Daoy (cell line): ENCODE measurements at places on chromosomes 11 and 22. TPM values are rescaled to one million over a fixed set of nuclear protein-coding genes. Genes with fewer than 3 reads are reported as not detected.

DNA sequence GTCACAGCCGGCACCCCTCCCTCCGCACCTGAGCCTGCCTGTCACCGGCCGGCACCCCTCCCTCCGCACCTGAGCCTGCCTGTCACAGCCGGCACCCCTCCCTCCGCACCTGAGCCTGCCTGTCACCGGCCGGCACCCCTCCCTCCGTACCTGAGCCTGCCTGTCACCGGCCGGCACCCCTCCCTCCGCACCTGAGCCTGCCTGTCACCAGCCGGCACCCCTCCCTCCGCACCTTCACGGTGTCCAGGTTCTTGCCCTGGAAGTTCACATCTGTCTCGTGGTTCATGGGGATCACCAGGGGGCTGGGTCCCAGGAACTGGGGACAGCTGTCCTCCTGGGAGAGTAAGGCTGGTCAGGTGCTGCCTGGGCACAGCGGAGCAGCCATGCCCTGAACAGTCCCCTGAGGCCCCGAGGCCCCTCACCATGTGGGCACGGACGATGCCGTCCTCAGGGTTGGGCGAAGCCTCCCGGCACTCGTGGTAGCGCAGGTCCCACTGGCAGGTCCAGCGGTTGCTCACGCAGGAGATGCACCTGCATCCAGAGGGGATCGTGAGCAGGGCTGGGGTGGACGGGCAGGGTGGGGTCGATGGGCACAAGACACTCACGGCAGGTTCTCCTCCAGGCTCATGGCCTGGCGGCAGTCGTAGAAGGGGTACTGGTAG lies 15.5 kb upstream of the MAPK11 start:
- DNase-seq = no peak

DNA sequence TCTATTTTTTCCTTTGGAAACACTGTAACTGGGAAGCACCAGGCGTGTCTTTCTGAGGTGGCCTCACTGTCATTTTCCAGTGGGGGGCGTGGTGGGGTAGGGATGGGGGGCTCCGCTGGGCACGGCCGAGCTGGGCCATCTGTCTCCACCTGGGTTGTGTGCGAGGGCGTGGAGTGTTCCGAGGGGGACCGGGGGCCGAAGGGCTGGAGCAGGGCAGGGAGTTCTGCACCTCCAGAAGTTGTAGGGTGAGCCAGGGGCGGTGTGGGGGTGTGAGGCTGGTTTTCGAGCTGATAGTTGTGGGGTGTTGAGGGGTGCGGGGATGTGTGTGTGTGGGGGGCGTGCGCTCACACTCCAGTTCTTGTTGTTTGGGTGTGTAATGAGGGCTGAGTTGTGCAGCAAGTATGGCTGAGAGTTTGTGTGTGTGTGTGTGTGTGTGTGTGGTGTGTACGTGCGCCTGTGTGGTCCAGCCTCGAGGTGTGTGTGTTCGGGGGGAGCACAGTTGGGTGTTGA lies 10.8 kb downstream of the YPEL4 start:
- DNase-seq = no peak

DNA sequence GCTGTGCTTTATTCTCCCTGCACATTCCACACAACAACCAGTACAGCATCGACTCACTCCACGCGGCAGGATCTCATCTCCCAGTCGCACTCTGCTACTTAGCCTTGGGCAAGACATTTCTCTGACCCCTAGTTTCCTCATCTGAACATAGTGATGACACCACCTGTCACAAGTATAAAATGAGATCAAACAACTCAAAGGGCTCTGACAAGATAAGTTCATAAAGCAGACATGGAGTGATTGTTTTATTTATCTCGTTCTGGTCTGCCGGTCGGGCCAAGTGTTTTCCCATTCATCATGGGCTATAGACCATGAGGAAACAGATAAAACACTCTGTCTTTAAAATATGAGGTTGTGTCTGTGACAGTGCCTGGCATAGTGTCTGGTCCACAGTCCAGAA lies 35.0 kb downstream of the DSCAML1 start:
- DNase-seq = no peak

DNA sequence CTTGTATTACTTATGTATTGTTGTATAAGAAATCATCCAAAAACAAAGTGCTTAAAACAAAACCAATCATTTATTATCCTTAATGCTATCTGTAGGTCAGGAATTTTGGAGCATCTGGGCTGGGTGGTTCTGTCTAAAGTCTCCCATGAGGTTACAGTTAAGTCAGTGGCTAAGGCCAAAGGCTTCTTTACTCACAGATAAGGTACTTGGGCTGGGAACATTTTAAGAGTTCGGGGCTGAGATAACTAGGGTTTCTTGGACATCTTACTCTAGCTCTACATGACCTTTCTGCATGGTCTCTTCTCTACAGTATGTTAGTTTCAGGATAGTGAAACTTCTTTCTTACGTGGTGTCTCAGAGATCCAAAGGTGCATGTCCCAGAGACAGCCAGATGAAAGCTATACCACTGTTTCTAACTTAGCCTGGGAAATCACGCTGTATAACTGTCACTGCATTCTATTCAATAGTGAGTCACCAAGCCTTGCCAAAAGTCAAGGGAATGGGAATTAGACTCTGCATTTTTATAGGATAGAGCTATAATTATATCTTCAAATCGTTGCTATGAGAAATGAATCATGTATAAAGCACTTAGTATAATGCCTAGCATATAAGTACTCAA lies 29.6 kb downstream of the SOX6 start:
- no peak for DNase-seq

GRCh38 chr11:62472063-62472884 lies 53.4 kb downstream of the SCGB1A1 start:
- DNase-seq = peak; percentile 86

DNA sequence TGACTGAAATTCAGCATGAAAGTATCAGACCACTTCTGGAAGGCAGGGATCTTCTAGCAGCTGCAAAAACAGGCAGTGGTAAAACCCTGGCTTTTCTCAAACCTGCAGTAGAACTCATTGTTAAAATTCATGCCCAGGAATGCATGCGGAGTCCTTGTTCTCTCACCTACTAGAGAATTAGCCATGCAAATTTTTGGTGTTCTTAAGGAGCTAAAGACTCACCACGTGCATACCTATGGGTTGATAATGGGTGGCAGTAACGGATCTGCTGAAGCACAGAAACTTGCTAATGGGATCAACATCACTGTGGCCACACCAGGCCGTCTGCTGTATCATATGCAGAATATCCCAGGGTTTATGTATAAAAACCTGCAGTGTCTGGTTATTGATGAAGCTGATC lies 19.1 kb downstream of the ZBTB44 start:
- DNase-seq = no peak

GRCh38 chr22:49765951-49766350 lies 61.7 kb downstream of the BRD1 start:
- no peak for DNase-seq

GRCh38 chr11:111402411-111402810 lies 23.3 kb upstream of the POU2AF1 start:
- no peak for DNase-seq

DNA sequence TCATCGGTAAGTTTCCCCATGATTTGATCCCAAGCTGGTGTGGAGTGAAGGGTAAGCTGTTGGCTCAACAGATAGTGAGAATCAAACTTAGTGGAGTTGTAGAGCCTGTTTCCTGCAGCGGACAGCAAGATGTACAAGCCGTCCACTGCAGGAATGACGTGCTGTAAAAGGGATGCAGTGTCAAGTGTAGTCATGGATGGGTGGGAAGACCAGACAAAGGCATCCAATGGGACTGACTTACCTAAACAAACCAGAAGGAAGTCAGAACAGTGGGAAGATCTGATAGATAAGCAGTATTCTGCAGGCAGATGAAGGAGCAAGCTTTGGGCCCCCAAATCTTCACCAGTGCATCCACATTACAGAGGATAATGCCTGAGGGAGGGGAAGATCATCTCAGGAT lies 8.8 kb downstream of the ZBTB16 start:
- DNase-seq = no peak

DNA sequence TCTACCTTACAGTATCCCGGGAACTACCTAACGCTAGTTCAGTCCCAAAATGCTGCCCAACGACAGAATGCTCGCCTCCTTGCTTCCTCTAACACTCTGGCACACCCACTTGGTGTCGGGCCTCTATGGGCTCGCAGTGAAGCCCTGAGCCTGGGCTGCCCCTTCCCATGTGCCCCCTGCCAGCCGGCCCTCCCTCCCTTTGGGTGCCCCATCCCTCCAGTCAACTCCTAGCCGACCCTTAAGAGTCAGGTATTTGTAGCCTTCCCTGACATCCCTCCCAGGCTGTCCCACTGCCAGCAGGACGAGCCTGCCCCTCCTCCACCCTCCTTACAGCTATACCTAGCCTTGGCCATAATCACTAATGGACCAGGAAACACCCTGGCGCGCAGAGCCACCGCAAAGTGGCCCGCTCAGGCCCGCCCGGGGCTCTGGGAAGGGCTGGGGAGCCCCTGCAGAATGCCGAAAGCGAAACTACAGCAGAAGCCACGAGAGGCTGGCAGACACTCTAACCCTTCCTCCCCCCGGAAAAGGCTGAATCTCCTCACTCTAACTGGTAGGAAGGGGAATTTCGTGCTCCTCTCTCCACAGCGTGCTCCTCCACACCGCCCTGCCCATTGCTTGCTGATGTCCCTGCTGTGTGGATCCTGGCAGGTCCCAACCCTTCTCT lies 8.2 kb downstream of the CBX7 start:
- peak; percentile 81 for DNase-seq

DNA sequence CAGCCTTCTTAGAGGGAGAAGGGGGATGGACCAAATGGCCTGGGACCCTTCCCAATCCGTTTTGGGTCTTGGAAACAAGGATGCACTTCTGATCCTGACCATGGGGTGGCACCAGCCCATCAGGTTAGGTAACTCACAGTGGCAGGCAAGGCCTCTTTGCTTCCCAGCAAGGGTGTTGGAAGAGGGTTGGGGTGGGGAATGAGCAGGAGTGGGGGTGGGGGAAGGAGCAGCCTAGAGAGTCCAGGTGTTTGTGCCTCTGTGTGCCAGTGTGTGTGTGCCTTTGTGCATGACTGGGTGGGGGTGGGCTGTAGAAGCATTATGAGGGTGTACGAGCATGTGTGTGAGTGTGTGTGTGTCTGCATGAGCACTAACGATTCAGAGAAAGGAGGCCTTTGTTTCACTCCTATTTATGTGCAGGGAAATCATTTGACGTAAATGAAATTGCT lies 213.1 kb downstream of the INSC start:
- DNase-seq = peak; percentile 44

DNA sequence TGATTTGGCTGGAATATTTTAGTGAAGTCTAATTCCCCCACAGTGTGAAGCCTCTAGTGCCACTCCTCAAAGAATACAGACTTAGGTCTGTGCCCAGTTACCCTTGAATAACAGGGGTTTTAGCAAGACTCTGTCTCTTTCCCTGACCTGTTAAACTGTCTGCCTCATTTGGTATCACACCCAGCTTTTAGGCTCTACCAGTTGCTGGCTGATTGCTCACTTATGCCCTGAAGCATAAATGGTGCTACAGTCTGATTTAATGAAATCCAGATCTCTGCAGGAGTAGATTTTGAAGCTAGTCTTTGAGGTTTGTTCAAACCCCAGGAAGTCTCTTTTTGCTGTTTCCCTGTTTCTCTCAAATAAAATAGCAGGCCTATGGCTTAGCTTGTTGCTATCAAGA lies 45.2 kb upstream of the LIPT2 start:
- no peak for DNase-seq

GRCh38 chr11:59556115-59556916 lies 45.0 kb downstream of the OR4D9 start:
- DNase-seq = peak; percentile 87

DNA sequence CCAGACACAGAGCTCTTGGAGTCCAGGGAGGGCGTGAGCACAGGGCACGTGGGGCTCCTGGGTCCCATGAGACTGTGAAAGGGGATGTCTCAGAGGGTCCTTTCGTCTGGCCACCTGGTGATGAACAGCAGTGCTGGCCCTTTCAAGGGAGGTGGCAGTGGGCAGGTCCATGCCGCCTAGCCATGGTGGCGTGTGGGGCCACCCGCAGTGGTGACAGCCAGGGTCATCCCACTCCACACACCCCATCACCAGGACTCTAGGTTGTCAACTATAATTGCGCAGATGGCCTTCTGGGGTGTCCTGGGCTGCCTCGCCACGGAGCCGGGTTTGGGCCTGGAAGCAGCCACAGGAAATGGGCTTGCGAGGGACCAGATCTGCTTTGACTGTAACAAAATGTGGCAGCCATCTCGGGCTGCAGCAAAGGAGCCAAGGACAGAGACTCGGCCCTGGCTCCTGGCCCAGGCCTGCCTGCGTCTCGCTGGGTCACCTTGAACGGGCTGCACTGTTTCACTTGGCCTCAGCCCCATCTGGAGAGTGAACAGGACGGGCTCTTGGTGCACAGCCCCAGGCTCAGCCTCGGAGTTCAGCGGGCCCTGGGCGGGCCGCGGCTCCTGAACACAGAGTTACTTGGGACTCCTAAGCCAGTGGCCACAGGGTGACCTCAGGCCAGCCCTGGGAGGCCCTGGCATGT lies 1350.5 kb downstream of the BRD1 start:
- no peak for DNase-seq

DNA sequence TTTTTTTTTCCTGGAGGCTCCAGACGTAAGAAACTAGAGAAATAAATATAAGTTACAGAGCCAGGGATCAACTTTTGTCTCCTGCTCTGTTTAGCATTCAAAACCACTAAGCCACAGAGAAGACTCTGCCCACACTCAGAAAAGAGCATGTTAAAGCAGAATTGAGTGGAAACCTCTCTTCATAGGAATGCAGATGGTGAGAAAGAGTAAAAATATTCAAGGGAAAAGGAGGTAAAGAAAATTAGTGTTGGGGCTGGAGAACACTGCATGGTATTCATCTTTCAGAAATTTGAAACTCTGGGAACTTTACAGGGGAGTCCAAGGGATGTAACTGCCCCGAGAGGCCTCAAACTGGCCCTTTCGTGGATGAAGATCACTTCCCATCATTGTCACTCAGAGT lies 65.1 kb downstream of the CLMP start:
- peak; percentile 27 for DNase-seq

- DNase-seq = peak; percentile 81
Measured at GRCh38 chr11:125164422-125165110, at the start of gene PKNOX2. TSS of gene PKNOX2 (plus strand) at chr11:125164751. CDS start at chr11:125351306, 186,555 bp downstream.

GRCh38 chr22:48257685-48258055 lies 1495.2 kb downstream of the TBC1D22A start:
- no peak for DNase-seq

GRCh38 chr22:48277868-48278581 lies 1515.6 kb downstream of the TBC1D22A start:
- no peak for DNase-seq

GRCh38 chr22:24696551-24697001 lies 77.9 kb downstream of the PIWIL3 start:
- DNase-seq = no peak

DNA sequence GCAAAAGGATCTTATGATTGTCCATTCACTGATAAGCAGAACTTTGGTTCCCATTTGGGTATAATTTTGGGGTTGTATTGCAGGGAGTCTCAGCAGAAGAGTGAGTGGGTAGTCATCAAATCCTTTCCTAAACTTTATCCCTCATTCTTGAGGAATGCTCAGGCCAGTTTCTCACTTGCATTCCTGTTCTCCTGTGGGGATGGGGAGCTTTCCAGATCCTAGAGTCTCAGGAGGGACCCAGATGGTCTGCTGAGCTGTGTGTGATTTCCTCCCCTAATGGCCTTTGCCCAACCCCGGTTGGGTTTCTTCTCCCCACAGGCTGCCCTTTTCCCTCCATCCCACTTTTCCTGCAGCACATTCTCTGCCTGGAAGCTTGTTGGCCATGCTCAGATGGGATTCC lies 79.9 kb downstream of the MIAT start:
- no peak for DNase-seq

GRCh38 chr11:19800162-19800561 lies 87.5 kb downstream of the NAV2 start:
- peak; percentile 7 for DNase-seq

NCF4 gene
- 0.23 and 1.7 TPM in 2 replicates for total RNA-seq

APOA4 gene
- not detected in 2 replicates for total RNA-seq

GAS2L1 gene
- 10.0 and 11.1 TPM in 2 replicates for total RNA-seq

KCNJ11 gene
- not detected in 2 replicates for total RNA-seq

LGALS1 gene
- 3,366 and 4,590 TPM in 2 replicates for total RNA-seq

INSC gene
- not detected in 2 replicates for total RNA-seq

SAA4 gene
- total RNA-seq = not detected in 2 replicates

SLC17A6 gene
- total RNA-seq = not detected in 2 replicates

RELT gene
- total RNA-seq = 10.3 and 11.2 TPM in 2 replicates
